Stimulated activated CD4-positive, alpha-beta T cell treated with anti-CD3 and anti-CD28 coated beads, Interleukin-4, amount 100 ng/mL, for 48 hours (primary cell): ENCODE measurements at places on chromosomes 2 and 18.

- no peak for DNase-seq
These were observed 95.5 kb upstream of the ATG16L1 start for GRCh38 chr2:233156001-233156400.

DNA sequence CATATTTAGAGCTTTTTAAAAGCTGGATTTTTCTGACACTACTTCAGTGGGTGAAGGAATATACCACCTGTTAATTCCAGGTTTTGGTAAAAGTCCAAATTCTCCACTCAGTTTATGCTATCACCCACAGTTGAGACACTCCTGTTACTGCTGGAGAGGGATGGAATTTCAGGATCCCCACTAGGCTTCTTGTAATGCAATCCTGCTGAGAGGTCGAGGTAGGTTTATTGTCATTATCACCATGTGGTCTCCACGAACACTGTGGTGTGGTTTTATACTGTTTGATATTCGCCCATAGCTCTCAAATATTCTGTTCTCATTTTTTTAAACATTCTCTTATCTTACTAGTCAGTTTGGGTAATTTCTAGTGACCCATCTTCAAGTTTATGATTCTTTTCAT, 167.9 kb downstream of the CCDC102B start:
- DNase-seq = no peak

GRCh38 chr18:78304192-78305164, 675.1 kb upstream of the SALL3 start:
- DNase-seq = no peak

- DNase-seq = no peak
These were observed 255.4 kb downstream of the EXOC6B start for GRCh38 chr2:72570413-72570812.

GRCh38 chr18:36337679-36338402, 40.3 kb downstream of the FHOD3 start:
- DNase-seq = no peak
